ENCODE measurements at places on chromosomes 2 and 18.

- DNase-seq: no peak
Measured at GRCh38 chr2:224407241-224407701, 5.4 kb upstream of the FAM124B start.

DNA sequence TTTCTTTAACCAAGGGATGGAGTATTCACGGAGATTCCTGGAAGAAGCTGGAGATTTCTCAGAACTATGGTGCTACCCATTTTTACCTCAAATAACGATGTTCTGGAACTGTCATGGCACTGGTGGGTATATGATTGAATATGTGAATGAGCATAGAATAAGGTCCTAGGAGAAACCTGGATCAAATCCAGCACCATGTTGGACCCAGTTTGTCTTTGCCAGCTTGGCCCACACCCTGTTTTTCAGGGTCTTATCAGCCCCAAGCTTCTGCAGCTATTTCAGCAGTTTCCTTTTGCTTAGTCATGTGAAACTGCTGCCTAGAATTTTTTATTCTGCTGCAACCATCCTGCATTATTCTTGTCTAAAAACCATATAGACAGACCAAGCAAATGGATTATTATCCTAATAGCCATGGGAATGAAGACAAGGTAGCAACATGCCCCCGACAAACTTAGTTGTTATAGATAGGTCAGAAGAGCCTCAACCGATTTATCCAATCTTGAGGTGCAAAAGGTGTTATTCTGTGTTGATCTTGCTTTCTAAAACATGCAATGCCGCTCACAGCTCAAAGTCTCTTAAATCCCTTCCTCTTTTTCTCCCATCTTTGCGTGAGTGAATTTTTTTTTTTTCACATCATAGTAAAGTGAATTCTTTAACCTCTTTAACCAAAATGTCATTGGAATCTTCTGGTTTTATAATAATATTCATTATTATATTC lies 133.6 kb downstream of the PRPF40A start:
- DNase-seq: no peak

GRCh38 chr2:23627236-23628009 lies 242.4 kb downstream of the KLHL29 start:
- DNase-seq: no peak

- no peak for DNase-seq
Measured at GRCh38 chr2:200746301-200746700, 65.4 kb upstream of the BZW1 start.

- DNase-seq: no peak
Measured at GRCh38 chr18:39348757-39349156, 1783.2 kb upstream of the CELF4 start.

DNA sequence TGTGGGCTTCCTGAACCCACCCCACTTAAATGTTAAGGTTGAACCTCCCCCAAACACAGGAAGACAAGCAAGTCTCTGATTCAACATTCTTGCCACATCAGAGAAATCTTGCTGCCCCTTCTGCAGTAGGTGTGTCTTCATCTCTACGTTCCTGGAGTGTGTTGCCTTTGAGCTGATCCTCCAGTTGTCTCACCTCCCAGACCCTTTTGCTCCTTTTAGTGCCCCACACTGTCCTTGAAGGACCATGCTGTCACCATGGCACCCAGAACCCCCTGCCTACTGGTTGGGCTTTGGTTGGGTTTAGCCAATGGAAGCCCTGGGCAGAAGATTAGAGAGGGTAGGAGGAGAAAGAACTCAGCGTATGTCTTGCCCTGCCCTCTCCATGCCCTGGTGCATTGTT lies 10.7 kb downstream of the CAB39 start:
- no peak for DNase-seq

- no peak for DNase-seq
Measured at GRCh38 chr2:41710944-41711343, 336.9 kb upstream of the PKDCC start.

- no peak for DNase-seq
Measured at GRCh38 chr2:71849607-71850305, 297.9 kb downstream of the CYP26B1 start.

DNA sequence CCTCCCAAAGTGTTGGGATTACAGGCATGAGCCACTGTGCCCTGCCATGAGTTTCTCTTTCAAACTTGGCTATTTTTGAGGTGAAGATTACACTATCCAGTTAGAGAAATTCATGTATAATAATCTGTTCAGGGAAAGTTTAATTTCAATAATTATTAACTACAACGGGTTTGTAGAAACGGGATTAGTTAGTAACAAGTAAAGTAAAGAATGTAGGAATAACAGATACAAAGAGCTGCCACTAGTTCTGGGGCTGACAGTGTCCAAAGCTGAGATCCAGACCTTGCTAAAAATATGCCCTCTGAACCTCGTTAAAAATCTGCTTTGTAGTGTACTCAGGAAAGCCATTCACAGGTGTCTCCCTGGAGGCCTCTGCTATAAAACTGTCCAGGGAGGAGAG lies 16.9 kb downstream of the SFTPB start:
- no peak for DNase-seq

- DNase-seq: no peak
Measured at GRCh38 chr2:99032786-99033185, 96.8 kb upstream of the CRACDL start.

- no peak for DNase-seq
Measured at GRCh38 chr18:22113144-22113844, 56.1 kb upstream of the GATA6 start.

DNA sequence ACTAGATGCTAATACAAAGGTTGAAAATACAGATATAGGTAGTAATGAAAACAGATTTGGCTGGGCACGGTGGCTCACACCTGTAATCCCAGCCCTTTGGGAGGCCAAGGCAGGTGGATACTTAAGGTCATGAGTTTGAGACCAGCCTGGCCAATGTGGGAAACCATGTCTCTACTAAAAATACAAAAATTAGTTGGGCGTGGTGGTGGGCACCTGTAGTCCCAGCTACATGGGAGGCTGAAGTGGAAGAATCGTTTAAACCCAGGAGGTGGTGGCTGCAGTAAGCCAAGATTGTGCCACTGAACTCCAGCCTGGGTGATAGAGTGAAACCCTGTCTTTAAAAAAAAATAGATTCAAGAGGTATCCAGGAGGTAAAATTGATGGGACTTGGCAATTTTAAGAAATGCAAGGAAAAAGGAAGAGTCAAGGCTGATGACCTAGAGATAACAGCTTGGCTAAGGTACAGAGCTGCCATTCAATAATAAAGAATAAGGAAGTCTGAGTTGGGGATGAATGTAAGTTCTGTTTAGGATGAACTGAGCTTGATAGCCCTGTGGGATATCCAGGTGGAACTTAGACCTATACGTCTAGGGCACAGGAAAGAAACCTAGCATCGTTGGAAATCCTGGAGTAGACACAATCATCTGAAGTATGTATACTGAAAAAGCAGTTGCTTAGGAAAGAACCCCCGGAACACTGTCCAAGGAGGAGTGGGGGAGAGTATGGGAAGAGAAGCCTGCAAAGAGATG lies 9.1 kb downstream of the MAT2A start:
- DNase-seq: no peak

GRCh38 chr2:113240150-113240914 lies 38.4 kb downstream of the PAX8 start:
- DNase-seq: no peak

DNA sequence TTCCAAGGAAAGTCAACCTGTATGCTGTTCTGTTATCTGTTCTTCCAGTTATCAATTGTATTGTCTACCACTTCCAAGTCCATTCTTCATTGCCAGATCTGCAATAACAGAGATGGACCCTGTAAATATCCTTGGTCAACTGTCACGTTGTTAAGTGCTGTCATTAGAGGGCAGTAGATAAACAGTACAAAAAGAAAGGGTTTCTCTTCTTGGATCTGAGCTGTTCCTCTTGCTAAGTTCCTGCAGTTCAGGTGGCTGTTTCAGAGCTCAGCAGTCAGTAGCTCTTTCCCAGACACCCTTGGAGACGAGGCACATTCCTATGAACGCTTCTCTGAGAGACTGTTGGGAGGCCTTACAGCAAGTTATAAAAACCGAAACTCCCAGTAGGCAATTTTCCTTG lies 957.1 kb upstream of the CHAC2 start:
- DNase-seq: no peak

- DNase-seq: no peak
Measured at GRCh38 chr2:10144771-10145518, 22.4 kb downstream of the RRM2 start.

DNA sequence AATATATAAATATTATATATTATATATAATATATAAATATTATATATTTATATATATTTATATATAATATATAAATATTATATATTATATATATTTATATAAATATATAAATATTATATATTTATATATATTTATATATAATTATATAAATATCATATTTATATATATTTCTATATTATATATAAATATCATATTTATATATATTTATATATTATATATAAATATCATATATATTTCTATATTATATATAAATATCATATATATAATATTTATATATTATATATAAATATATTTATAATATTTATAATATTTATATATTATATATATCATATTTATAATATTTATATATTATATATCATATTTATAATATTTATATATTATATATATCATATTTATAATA lies 321.4 kb downstream of the CDH2 start:
- DNase-seq: no peak

DNA sequence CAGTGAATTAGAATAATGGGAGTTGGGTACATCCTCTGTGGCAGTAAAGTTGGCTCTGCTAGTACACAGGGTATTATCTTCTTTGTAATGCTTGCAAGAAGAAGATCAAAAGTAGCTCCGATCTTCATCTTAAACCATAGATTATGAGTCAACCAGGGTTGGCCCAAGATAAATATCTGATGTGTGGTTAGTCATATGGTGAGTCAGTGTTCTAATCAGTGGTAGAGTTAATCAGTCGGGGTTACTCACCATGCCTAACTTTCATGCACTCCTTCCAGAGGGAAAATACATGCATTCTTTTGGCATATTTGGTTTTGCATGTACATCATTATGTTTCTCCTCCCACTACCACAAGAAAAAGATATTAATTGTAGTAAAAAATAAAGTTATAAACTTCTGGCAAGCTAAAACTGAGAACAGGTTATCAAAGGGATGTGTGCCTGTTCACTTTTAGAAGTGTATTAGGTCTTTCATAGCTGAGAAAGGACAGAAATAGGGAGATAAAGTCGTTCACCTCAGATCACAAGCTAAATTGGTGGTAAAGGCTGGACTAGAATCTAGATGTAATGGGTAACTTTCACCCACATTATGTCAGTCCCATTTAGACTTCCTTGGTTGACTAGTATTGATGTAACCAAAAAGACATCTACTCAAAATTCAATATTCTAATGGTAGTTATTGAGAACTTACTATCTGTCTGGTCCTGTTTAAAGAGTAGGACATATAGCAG lies 684.4 kb downstream of the IRS1 start:
- no peak for DNase-seq

DNA sequence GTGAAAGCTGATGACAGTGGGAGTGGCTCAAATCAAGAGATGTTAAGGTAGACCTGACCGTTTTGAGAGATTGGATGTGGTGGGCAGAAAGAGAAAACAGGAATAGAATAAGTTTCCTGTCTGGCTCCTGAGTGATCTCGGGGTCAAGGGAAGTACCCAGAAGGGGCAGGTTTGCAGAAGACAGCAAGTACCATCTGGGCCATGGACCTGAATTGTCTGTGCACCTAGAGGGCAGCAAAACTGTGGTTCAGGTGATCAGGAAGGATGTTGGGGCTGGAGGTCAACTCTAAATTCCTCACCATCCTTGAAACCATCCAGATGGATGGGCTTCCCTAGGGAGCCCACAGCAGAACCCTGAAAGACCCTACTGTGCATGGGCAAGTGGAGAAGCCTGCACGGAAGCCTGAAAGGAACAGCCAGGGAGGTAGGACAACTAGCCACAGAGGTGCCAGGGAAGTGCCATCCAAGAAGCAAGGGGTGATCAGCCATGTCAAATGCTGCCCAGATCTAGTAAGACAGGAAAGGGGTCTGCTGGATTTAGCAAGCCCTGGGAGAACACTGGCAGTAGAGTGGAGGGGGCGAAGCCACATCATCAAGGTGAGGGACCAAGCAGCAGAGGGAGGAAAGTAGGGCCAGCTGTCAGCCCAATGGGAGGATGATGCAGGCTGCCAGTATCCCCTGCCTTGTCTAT lies 8.0 kb downstream of the TEX261 start:
- DNase-seq: no peak

- no peak for DNase-seq
Measured at GRCh38 chr18:29838556-29838955, 1204.0 kb downstream of the DSC3 start.

- no peak for DNase-seq
Measured at GRCh38 chr18:4524096-4524495, 69.0 kb upstream of the DLGAP1 start.

DNA sequence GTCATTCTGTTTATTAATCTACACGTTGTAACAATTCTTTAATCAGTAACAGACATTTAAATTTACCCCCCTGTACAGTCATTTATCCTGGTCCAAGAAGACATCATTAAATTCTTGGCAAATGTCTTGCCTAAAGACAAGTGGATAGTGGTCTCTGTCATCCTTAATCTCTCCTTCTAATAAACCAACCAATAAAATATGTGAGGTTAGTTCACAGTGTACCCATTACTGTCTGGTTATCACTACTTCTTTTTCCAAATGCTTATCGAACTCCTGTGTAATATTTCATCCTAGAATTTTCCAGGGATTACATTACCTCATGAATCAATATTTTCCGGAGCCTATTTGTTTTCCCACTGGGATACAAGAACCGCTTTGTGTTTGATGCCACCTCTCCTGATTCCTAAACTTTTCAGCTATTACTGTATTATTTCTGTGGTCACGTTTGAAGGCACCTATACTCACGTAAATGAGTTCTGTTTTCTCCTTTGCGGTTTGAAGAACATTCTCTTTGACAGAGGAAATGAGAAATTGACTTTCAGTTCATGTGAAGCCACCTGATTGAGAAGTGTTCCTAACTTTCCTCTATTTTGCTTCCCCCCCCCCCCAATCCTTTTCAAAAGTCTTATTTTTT lies 131.5 kb downstream of the RTN4 start:
- DNase-seq: no peak

GRCh38 chr2:234881413-234882241 lies 70.2 kb upstream of the SH3BP4 start:
- DNase-seq: no peak

DNA sequence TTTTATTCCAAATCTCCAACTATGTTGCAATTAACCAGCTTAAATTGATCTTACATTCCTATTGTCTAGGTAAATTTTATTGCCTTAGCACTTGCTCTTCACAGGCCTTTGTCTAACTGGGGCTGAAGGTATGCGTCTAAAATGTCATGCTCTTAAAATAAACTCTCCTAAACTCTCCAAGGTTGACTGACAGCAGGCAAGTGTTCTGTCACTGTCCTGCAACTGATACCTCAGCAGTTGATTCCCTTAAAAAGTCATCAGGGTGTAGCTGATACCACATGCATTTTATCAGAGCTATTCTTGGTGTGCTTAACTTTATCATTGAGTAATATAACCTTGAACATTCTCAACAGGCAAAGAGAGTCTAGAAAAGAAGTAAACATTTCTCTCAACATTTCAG lies 680 bp downstream of the TTN start:
- DNase-seq: no peak
